Caco-2 (cell line): ENCODE measurements at places on chromosomes 6 and 20. TPM values are rescaled to one million over a fixed set of nuclear protein-coding genes. Genes with fewer than 3 reads are reported as not detected.

- DNase-seq: no peak
These were observed 68.9 kb upstream of the SLC22A16 start for GRCh38 chr6:110545081-110545872.

DNA sequence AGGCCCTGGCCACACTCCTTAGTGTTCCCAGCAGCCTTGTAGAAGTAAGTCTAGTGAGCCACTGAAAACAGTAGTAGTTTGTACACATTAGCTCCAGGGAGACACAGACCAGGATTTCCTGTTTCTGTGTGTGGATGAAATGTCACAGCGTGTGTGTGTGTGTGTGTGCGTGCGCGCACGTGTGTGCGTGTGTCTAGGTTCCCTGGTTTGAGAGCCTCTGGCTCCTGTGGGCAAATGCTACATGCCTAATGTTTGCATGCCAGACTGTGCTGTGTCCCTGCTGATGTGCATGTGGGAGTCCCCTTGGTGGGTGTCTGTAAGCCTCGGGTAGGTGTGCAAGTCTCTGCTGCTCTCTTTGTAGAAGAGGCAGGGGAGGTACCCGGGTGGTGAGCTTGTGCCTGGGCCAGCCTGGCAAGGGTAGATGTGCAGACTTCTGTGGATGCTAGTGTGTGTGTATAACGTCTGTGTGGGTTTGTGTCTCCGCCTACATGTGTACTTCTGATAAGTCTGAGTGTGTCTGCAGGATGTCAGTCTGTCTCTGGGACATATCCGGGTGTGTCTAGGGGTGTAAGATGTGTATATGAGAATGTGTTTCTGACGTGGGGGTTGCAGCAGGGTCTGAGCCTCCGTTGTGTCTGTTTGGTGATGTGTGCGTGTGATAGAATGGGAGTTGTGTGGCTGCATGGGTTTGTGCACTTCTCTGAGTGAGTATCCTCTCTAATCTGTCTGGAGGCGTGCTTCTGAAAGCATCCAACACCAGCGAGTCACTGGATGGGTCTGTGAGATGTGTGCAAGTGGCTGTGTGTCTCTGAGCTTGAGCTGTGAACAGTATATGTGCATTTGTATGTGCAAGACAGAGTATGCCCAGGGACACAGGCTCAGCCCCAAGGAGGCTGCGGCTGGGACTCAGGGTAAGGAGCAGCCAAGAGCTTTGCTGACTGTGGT lies 19.0 kb upstream of the TLDC2 start:
- DNase-seq: no peak

DNA sequence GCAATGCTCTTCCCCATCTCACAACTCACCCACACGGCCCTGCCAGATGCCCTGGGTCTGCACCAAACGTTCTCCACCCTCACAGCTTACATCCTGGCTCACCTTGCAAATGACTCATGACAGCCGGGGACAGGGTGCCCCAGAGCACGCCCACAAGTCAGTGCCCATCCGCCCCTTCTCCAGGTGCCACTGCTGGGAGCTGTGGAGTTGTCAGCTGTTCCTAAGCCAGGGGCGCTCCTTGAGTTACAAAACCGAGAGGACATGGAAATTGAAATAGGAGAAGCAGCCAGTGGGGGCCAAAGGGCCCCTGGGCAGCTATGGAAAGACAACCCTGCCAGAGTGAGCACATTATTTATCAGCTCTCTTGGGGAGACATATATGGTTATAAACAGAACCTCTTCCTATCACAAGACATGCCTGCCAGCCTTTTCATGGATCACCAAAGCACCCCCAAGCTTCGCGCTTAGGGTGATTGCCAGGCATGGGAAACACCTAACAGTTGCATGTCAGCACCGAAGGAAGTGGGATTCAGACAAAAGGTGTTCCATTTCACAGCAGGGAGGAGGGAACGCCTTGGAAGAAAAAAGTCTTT lies 236.8 kb downstream of the LY86 start:
- DNase-seq: no peak

- no peak for DNase-seq
These were observed 293.8 kb downstream of the TAF4 start for GRCh38 chr20:61771805-61772350.

- no peak for DNase-seq
These were observed 79.2 kb downstream of the WDR27 start for GRCh38 chr6:169622618-169623017.

GRCh38 chr6:86937219-86938079 lies at the start of gene HTR1E:
HTR1E (plus strand) TSS chr6:86937528; CDS start chr6:87015335, 77,807 bp downstream.
- DNase-seq: no peak

GRCh38 chr20:14142964-14143627 lies 147.8 kb downstream of the MACROD2 start:
- DNase-seq: peak; percentile 53

- DNase-seq: no peak
These were observed 30.7 kb upstream of the SPTLC3 start for GRCh38 chr20:12978126-12978394.

DNA sequence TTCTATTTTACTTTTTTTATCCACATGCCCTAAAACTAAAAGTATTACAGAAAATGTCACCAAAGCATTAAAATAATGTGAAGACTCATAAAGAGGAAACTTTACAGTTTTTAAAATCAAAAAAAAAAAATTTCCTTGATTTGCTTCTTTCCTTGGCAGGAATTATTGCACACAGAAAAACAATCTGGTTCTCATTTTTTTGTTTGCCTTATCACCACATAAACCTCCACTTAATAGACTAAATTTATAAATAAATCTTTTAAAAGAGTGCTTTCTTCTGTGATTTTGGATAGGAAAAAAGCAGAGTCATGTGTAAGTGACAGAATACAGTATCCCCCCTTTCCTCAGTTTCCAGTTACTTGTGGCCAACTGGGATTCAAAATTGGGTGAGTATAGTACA lies 695.1 kb upstream of the CITED2 start:
- DNase-seq: no peak

- DNase-seq: no peak
These were observed 1.0 kb downstream of the PCIF1 start for GRCh38 chr20:45935416-45936046.

DNA sequence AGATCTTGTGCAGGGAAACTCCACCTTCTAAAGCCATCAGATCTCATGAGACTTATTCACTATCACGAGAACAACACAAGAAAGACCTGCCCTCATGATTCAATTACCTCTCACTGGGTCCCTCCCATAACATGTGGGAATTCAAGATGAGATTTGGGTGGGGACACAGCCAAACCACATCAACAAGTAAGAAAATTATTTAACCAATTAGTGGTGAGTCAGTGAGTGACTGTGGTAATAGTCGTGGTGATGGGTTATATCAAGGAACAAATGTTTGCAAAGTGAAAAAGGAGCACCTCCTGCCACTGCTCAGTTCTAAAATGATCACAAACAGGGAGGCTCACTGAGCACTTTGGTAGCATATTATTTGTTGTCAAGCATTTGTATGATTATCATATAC lies 20.6 kb downstream of the EPM2A start:
- DNase-seq: no peak

- DNase-seq: no peak
These were observed 48.4 kb upstream of the FOXC1 start for GRCh38 chr6:1561355-1561754.

GRCh38 chr20:37526238-37526838 lies 1.3 kb downstream of the BLCAP start:
- DNase-seq: peak; percentile 76

GRCh38 chr20:48740712-48741111 lies 87.1 kb downstream of the PREX1 start:
- DNase-seq: no peak

DNA sequence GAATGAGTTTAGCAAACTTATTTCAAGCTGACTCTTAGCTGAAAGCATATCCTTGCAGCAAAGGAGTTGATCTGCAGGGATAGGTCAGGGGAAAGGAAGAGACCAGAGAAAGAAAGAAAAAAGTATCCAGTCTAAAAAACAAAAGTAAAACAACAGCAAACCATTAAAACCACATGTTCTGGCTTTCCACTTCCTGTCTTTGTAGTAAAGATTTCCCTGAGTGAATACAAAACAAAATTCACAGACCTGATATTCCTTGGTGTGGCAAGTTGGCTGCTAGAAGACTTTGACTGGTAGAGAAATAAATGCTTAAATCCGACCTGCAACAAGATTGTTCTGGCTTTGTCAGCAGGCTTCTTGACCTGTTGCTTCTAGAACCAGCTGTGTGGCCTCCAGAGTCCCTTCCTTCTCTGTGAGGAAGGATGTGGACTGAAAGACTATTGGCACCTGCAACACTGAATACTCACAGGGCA lies 23.4 kb upstream of the MCM3 start:
- no peak for DNase-seq

DNA sequence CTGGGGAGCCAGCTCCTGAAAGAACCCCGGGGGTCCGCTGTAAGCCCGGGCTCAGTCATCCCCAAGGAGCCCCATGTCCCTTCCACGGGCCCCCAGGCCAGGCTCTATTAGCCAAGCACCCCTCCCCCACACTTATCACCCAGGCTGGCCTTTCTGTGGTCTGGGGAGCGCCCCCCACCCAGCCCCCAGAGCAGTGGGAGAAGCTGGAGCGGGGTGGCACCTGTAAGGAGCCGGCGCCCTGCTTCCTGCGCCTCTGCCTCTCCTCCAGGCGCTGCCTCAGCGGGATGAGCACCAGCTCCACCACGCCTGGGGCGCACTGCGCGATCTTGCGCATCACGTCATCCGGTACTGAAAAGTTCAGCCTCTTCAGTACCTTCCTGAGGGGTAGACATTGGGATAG lies 2.3 kb downstream of the SPEF1 start:
- DNase-seq: no peak

DNA sequence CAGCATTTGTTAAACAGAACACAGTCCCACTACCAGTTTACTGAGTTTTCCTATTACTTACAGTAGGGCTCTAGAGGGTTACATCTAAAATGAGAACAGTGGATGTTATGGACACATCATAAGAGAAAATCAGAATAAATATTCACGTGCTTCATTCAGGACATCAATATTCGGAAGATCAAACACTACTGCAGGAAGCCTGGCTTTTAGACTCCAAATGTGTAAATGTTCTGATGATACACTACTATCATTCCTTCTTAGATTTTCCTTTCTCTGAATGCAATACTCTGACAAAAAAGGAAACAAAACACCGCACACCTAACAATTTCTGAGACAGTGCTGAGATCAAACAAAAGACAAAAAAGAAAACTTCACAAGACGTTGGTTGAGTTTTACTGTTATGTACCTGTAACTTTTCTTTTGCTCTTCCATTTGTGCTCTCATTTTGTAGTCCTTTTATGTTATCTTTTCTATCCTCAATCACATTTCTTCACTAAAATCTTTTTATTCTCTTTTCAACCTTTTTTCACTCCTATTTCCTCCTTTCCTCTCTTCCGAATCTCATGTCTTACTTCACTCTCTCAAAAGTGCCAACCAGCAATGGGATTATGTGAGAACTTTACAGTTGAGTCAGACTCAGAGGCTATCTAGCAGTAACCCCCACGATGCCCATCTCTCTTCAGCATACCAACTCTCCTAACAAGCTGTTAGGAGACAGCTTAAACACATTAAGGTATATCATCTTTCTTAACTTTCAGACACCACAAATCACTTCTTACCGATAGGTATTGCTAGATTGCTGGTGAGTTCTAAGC lies 1.7 kb downstream of the FAM184A start:
- DNase-seq: no peak

DNA sequence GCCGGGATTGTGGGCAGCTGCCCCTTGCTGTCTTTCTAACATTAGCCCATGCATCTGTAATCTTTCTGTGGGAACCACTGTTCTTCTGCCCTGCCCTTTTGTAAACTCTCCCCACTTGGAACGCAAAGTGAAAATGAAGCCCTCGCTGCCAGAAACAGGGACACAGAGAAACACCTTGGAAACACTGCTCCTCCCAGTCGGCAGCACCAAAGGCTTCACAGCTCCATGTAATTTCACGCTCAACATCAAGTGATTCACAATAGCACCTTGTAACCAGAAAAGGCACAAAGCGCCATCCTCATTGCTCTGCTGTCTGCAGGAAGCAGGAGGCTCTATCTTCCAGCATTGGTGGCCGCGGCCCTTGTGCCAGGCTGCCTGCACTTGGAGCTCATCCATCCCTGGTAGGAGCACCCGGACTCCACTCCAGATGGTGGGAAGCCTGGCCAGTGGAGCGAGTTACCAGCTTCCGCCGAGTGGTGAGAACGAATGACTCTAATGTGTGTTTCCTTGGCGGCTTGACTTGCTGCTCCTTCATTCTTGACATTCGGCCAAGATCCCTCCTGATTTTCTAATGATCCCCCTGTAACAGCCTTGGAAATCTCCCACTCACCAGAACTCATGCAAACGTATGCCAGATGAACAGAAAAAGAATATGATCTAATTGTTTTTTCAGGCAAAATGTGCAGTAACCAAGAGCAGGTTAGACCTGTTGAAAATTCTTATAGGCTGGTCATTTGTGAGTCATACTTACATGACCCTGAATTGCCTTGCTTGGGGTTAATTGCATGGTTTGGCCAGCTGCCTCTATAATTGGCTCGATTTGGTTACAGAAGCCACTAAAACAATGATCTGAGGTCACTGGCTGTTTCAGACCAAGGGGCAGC lies 169.1 kb upstream of the CDYL start:
- no peak for DNase-seq

GRCh38 chr20:63268671-63269439 lies 3.8 kb upstream of the ARFGAP1 start:
- peak; percentile 59 for DNase-seq

- no peak for DNase-seq
These were observed 15.2 kb downstream of the GTPBP2 start for GRCh38 chr6:43613721-43614395.

DNA sequence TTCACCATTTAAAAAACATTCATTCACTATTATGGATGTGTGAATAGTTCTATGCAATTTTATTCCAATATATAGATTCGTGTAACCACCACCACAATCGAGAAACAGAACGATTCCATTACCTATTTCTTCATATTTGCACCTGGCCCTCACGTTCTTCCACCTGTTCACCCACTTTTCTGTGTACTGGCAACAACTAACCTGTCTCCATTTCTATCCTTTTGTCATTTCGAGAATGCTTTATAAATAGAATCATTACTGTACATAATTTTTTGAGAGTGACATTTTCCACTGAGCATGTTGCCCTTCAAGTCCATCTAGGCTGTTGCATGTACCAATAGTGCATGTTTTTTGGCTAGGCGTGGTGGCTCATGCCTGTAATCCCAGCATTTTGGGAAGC lies 23.2 kb upstream of the STX11 start:
- no peak for DNase-seq

DNA sequence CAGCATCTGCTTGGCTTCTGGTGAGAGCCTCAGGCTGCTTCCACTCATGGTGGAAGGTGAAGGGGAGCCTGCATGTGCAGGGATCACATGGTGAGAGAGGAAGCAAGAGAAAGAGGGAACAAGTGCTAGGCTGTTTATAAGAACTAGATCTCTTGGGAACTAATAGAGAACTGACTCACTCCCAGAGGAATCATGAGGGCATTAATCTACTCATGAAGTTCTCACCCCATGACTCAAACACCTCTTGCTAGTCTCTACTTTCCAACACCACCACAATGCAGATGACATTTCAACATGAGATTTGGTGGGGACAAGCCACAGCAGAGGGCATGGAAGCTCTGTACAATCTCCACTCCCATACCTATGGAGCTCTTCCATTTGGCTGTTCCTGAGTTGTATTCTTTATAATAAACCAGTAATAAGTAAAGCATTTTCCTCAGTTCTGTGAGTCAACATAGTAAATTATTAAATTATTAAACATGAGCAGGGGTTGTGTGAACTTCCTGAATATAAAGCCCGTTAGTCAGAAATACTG lies 524.1 kb upstream of the NRSN1 start:
- no peak for DNase-seq

Gene PKIB
- total RNA-seq: 18.6 and 18.8 TPM in 2 replicates

Gene PRPF6
- total RNA-seq: 176 and 181 TPM in 2 replicates

Gene CALHM4
- 1.8 and 3.4 TPM in 2 replicates for total RNA-seq

Gene KIAA0408
- not detected in 2 replicates for total RNA-seq

Gene TSPO2
- 0.49 and 0.61 TPM in 2 replicates for total RNA-seq

Gene ADGRF5
- total RNA-seq: not detected in 2 replicates

Gene SLA2
- total RNA-seq: 0.19 and 0.20 TPM in 2 replicates

Gene SPTLC3
- total RNA-seq: 31.5 and 34.7 TPM in 2 replicates

Gene NFATC2
- 20.8 and 22.4 TPM in 2 replicates for total RNA-seq
